Activated T-cell treated with anti-CD3 and anti-CD28 coated beads for 24 hours (primary cell): ENCODE measurements at places on chromosomes 5 and 9.

DNA sequence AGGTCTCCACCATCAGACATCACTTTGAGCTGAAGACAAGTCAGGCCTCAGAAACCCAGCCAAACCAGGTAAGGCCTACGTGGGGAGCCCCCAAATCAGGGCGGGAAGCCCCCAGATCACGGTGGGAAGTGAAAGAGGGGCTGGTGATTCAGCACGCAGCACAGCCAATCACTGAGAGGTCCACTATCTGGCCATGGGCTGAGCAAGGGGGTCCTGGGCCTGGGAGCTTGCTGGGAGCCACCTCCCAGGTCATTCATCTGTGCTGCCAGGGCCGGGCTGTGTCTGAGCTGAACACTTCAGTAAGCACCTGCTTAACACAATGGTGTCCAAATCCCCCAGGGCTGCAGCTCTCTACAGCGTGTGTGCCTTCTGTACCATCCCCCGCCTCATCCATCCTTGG, 15.5 kb downstream of the MED10 start:
- DNase-seq, result no peak

DNA sequence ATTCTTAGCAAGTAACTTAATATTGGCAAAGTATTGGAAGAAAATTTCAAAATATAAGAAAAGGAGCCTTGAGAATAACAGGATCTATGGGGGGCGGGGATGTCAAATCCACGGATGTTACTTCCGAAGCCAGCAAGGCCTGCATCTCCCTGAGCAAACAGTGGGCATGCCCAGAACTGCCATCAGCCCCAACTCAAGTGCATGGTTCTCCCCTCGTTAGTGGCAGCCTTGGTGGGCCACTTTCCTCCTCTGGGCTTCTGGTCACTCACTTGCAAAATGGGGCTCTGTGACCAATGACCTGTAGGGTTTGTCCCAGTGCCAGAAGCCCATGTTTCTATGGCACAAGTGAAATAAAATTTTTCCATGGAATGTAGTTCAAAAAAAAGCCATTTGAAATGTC, 27.2 kb upstream of the MED10 start:
- DNase-seq, result no peak

GRCh38 chr5:102811972-102812371, 56.9 kb downstream of the PAM start:
- DNase-seq, result no peak

GRCh38 chr9:32942755-32943460, 58.5 kb downstream of the APTX start:
- DNase-seq, result no peak

DNA sequence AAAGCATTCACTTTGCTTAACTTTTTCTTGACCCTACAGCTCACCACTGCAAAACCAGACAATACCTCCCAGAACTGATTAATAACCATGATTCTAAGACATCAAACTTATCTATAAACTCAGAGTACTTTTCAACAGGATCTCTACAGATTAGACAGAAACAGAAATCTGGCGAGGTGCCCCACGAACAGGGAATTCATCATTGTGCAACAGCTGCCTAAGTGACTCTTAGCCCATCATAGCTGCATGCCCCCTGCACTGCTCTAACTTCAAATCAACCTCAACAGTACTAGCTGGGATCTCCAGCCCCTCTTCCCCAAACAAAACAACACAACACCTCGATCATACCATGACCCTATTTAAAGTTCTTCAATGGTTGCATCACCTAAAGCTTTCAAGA, 16.1 kb upstream of the COL23A1 start:
- no peak for DNase-seq

- no peak for DNase-seq
Measured at GRCh38 chr5:35229076-35230037, 930 bp downstream of the PRLR start.

DNA sequence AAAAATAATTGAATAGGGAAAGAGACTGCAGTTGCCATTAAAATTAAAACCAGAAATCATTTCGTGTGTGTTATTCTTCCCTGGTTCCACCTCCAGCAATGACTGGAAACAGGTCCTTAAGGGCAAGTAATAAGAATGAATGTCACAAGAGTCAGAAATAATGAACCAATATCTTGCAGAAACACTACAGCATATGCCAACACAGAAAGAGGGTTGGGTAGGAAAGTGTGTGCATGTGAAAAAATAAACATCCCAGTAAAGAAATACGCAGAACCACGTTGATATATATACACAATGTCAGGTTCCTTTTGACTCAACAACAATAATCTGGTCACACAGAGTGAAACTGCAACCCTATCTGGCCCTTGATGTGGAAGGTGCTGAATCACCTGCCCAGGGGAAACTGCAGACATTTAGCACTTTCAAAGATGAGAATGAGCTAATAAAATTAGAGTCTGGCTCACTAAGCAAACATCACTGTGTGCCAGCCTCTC, 15.0 kb downstream of the HMHB1 start:
- peak; percentile 26 for DNase-seq

DNA sequence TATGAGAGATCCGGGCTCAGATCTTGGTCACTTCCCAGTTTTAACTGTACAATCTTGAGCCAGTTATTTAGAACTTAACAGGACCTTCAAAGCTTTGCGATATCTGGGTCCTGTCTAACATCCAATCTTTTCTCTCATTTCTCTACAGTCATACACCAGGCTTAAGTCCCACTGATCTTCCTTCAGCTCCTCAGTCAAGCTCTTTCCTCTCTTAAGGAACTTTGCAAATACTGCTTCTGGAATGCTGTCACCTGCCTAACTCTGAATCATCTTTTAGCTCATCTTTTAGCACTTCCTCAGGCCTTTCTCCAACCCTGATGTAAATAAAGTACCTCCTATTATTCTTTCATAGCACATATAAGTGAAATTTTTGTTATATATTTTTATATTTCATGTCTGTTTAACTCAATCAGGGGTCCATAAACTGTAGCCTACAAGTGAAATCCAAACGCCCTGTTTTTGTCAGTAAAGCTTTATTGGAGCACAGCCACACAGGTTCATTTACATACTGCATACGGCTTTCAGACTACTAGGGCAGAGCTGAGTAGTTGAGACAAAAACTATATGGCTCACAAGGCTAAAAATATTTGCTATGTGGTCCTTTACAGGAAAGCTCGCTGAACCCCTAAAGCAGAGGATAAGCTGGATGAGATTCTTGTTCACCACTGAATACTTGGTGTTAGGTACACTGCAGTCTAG, 63.5 kb downstream of the MEF2C start:
- no peak for DNase-seq

GRCh38 chr9:117516676-117517632, 102.1 kb upstream of the ASTN2 start:
- no peak for DNase-seq

DNA sequence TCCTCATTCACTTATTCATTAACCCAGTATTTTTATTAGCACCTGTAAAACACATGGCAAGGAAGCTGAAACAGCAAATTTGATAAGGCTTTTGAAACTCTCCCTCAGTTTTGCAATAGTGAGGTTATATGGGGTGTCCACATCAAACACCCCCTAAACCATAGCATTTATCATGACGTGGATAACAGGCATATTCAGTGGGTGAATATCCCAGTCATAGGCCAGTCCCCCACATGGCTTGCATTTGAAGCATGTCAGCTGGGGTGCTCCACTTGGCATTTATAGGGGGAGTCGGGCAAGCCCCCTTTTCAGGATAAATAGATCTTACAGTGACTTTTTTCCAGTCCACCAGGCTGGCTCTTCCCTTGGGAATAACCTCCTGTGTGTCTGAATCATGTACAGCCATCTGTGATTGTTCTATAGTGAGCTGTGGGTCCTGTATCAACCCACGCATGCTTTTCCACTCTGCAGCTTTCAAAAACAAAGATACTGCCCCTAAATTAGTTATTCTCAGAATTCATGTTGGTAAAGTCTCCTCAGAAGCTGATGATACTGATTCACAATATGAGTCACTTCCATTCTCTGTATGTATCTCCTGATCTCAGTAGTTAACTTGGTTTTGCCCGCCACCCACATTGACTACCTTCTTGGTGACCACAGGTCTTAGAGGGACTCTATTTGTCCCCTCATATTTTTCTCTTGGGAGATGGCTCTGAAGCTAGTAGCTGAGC, 84.4 kb upstream of the SPIN1 start:
- DNase-seq, result peak; percentile 31

- DNase-seq, result no peak
Measured at GRCh38 chr5:57687596-57687995, 205.0 kb upstream of the ACTBL2 start.

DNA sequence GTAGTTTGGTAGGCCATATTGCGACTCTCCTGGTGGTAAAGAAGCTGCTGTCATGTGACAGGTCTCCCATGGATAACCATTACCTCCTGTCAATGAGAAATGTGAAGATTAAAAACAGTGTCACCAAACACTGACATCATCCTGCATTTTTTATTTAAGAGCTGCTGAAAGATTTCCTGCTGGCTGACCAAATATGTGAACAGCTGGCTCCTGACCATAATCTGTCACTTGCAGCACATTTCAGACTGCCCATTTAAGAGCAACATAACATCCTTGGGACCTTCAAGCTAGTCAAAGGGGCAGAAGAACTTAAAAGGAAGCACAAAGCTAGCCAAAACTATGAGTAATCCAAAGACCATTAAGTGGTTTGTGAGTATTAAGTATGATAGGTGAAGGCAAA, 288.0 kb downstream of the IZUMO3 start:
- DNase-seq, result no peak

DNA sequence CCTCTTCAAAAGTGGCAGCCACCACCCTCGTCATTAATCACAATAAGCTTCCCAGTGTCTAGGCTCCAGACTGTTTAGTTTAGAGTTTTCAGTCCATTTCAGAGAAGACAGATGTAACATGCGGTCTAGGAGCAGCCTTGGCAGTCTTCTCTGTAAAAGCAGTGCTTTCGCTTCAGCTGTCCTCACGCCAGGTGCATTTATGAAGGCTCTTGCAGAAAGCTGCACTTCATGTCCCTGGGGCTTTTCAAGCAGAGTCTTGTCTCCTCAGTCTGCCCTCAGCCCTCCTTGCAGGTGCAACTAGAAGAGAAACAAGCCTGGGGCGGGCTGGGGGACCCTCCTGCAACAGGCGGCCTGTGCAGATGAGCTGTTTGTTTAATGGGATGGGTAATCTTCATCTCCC, 281.9 kb downstream of the DRD1 start:
- no peak for DNase-seq

- DNase-seq, result no peak
Measured at GRCh38 chr5:157745041-157745456, 1.5 kb downstream of the LSM11 start.

- DNase-seq, result no peak
Measured at GRCh38 chr5:1751026-1751863, 48.4 kb downstream of the MRPL36 start.

DNA sequence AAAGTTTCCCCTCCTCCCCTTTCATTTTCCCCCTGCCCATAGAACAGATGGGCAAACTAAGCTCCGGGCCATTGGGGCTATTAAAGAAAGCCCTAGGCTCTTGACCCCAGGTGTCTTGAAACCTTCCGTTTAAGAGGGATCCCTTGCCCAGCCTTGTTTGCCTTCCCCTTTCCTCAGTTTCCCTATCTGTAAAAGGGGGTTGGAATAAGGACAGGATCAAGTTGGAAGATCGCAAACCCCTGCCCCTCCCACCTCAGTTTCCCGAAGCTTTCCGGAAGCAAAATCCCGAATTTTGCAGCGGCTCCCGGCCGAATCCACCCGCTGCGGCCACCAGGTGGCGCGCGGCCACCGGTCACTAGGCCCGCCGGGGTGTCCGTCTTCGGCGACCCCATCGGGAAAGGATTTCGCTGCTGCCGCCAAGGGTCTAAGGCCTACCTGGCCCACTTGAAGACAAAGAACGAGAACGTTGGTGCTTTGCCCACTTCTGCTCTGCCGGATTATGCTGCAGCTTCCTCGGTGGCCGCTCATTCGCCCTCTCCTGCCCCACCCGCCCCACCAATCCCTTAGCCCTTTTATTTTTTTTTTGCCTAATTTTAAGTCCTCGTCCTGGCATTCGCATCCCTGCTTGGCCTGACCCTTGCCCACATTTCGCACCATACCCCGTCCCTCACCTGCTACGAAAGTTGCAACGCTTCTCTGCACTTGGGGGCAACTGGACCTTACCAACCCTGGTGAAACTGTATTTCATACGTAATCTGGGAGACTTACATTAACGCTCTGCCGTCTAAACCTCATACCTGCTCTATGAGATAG, 962 bp upstream of the NR6A1 start:
- no peak for DNase-seq

DNA sequence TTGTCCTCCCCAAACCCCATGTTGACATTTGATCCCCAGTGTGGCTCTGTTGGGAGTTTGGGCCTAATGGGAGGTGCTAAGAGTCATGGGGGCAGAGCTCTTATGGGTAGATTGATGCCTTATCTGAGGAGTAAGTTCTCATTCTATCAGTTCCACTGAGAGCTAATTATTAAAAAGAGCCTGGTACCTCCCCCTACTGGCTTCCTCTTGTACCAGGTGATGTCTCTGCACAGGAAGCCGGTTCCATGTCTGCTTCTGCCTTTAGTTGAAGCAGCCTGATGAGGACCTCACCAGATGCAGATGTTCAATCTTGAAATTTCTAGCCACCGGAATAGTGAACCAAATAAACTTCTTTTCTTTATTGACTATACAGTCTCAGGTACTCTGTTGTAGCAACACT, 10.8 kb downstream of the GABRB2 start:
- DNase-seq, result no peak

DNA sequence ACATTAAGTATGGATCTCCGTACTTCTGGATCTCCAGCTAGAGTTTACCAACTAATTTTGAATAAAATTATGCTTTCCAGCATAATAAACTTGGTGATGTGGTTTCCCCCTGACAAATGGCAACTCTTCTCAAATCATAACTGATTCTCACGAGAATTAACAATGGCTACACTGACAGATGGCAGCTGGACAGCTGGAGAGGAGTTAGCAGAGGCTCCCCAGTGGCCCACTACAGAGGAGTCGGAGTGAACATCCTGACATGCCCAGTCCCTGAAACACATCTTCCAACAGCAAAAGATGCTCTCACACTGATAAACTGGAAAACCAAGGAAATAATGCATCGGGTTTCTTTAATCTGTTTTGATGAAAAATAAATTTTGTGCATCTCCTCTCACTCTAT, 239.6 kb downstream of the MAN2A1 start:
- no peak for DNase-seq

DNA sequence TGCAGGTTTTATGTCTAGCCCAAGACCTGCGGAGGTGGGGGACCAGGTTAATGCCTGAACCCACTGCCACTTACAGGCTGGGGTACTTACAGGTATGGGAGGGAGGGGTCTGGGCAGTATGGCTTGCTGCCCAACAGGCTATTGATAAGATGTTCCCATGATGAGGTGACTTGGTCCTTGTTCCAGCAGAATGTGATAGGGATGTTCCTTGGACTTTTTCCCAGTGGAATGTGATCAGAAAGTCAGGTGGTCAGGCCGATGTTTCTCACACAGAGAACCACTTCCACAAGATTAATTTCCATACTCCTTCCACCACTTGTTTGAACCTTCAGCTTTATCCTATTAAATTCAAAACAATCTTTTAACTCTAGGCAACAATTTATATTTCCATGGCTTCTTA, 27.0 kb upstream of the GPX3 start:
- no peak for DNase-seq
